ENCODE measurements at places on chromosomes 13 and 19.

DNA sequence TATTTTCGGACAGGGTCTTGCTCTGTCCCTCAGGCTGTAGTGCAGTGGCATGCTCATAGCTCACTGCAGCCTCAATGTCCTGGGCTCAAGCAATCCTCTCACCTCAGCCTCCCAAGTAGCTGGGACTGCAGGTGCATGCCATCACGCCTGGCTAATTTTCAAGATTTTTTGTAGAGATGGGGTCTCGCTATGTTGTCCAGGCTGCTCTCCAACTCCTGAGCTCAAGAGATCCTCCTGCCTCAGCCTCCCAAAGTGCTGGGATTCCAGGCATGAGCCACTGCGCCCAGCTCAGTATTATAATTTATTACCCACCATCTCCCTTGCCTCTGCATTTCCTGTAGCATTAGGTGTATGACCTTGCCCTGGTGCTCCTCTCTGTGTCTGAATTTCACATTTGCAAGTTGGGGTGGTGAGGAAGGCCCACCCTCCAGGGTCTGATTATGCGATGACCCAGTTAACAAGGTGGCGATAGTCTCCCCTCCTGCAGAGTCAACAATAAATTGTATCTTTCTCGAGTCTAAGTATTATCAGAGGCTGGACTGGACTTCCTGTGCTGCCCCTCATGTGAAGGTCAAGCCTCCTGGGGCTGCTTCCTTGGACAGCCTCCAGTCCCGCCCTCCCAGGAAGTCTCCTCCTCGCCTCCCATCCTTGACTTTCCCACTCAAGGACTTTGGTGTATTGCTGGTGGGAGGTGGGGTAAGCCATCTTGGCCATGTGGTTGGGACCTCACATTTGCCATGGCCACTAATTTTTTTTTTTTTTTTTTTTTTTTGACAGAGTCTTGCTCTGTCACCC is 1.5 kb upstream of the TUBB4A start:
- no peak for DNase-seq

GRCh38 chr13:102914339-102914930 is 68.6 kb downstream of the ERCC5 start:
- no peak for DNase-seq

GRCh38 chr13:24822640-24823039 is 58.7 kb downstream of the RNF17 start:
- no peak for DNase-seq

GRCh38 chr13:38636761-38637160 is 50.1 kb upstream of the FREM2 start:
- no peak for DNase-seq

DNA sequence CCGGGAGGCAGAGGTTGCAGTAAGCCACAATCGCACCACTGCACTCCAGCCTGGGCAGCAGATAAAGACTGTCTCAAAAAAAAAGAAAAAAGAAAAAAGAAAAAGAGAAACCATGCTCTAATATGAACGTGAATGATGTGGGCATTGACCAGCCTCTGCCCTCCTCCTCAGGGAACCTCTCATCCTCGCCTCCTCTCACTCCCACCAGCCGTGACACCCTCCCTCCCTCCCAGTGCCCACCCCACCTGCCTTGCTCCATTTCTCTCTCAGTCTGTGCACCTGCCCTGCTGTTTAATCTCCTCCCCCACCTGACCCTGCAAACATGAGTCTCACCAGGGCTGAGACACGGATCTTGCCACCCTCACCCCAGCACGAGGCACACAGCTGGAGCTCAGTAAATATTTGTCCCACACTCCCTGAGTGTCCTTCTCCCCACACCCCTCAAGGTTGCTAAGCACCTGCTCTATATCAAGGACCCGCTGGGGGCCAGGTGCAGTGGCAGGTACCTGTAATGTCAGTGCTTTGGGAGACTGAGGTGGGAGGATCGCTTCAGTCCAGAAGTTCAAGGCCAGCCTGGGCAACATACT is 7.5 kb upstream of the BCAT2 start:
- no peak for DNase-seq

DNA sequence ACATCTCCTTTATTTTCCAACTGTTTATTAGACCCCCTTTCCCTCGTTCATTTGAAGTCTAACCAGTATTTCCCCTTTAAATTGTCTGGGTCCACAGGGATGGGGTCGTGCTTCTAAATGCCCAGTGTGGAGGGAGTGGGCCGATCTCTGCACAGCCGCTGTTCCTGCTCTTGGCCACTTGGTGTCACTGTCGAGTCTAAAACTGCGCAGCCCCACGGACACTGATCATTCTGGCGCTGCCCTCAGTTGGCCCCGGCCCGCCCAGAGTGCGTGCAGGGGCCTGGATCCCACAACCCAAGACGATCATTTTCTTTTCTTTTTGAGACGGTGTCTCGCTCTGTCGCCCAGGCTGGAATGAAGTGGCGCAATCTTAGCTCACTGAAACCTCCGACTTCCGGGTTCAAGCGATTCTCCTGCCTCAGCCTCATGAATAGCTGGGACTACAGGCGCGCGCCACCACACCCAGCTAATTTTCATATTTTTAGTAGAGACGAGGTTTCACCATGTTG is 12.0 kb downstream of the WDR88 start:
- DNase-seq: peak; percentile 53

- no peak for DNase-seq
Observed at GRCh38 chr13:35793823-35794222, 317.3 kb upstream of the MAB21L1 start.

GRCh38 chr19:12294249-12295158 is at the start of gene ZNF44:
ZNF44 (minus strand) TSS chr19:12294883; CDS start chr19:12294694, 189 bp downstream.
- DNase-seq: peak; percentile 93

- DNase-seq: no peak
Observed at GRCh38 chr13:41304551-41304950, 6.5 kb upstream of the NAA16 start.

Measured in activated T-cell treated with anti-CD3 and anti-CD28 coated beads for 4 hours (primary cell).